ENCODE measurements at places on chromosomes 5 and 9.

GRCh38 chr5:35668319-35668718 lies 50.7 kb downstream of the SPEF2 start:
- no peak overlapping the region for H3K4me3 ChIP-seq
- no peaks in the 10 kb centered on the region for H3K27me3 ChIP-seq
- H3K27ac ChIP-seq: peak overlapping the region; percentile 91
- DNase-seq: no peak

- DNase-seq: no peak
- H3K27ac ChIP-seq: no peak overlapping the region
- H3K4me3 ChIP-seq: no peak overlapping the region
- peaks cover 1% of the 10 kb centered on the region for H3K36me3 ChIP-seq
- no peaks in the 10 kb centered on the region for H3K27me3 ChIP-seq
- H3K4me1 ChIP-seq: peaks cover 32% of the 10 kb centered on the region
Observed at GRCh38 chr9:136089697-136090045, 5.4 kb downstream of the NACC2 start.

GRCh38 chr5:351921-352245 lies 30.4 kb downstream of the AHRR start:
- H3K4me3 ChIP-seq: no peak overlapping the region
- peaks cover 36% of the 10 kb centered on the region for H3K27me3 ChIP-seq
- peaks cover 2% of the 10 kb centered on the region for H3K4me1 ChIP-seq
- DNase-seq: no peak
- H3K36me3 ChIP-seq: peaks cover 2% of the 10 kb centered on the region
- no peak overlapping the region for H3K27ac ChIP-seq

DNA sequence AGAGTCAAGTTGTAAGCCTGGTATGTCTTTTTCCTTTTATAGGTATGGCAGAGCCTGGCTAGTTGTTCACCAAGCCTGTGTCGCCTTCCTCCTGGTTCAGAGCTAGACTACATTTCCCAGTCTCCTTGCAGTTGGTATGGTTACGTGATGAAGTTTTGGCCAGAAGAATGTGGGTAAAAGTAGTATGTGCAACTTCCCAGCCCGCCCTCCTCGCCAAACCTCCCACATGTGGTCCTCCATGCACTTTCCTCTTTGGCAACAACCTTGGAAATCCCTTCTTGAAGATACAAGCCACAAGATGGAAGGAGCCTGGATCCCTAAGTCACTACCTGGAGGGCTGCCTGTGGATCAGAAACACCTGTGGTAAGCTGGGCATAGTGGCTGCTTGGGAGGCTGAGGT lies 36.0 kb upstream of the MSH3 start:
- H3K27me3 ChIP-seq: no peaks in the 10 kb centered on the region
- H3K36me3 ChIP-seq: no peaks in the 10 kb centered on the region
- no peak overlapping the region for H3K4me3 ChIP-seq
- DNase-seq: no peak
- H3K4me1 ChIP-seq: no peaks in the 10 kb centered on the region

DNA sequence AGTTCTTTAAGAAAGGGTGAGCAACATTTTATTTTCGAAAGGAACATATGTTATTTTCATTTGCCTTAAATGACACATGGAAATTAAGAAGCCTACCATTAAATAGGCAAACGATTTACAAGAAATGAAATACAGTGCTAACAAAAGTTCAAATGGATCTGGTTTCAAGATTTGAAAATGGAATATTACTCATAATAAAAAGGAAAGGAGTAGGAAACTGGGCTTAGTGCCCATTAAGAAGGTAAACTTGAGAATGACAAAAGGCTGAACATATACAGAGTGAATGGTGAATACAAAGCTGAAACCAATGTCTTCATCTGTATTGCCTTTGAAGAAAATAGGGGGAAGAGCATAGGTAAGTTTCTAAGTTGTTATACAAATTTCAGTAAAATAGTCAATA lies 974.2 kb upstream of the C9orf72 start:
- no peaks in the 10 kb centered on the region for H3K36me3 ChIP-seq
- H3K4me3 ChIP-seq: no peak overlapping the region
- no peaks in the 10 kb centered on the region for H3K4me1 ChIP-seq
- no peaks in the 10 kb centered on the region for H3K27me3 ChIP-seq

DNA sequence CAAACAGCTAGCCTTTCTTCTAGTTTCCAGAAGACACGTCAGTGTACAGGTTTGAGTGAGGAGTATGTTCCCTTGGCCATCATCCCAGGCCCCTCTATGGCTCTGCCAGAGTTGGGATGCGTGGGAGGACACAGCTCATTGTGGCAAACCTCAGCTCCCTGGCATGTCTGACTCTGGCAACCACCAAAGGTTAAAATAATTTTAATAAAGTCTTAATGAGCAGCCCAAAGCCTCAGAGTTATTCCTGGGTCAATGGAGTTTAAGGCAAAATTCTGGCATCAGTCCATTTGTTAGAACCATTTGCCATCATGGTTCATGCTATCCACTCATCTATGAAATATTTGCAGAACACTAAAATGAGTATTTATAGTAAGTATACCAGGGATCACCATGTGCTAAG lies 79.8 kb upstream of the PAPPA start:
- DNase-seq: no peak
- no peaks in the 10 kb centered on the region for H3K36me3 ChIP-seq
- no peak overlapping the region for H3K4me3 ChIP-seq
- H3K27ac ChIP-seq: no peak overlapping the region
- H3K4me1 ChIP-seq: no peaks in the 10 kb centered on the region
- H3K27me3 ChIP-seq: no peaks in the 10 kb centered on the region

GRCh38 chr5:106875591-106876297 lies 795.0 kb downstream of the EFNA5 start:
- H3K36me3 ChIP-seq: no peaks in the 10 kb centered on the region
- H3K27me3 ChIP-seq: no peaks in the 10 kb centered on the region
- no peak overlapping the region for H3K4me3 ChIP-seq
- DNase-seq: no peak
- H3K4me1 ChIP-seq: no peaks in the 10 kb centered on the region
- H3K27ac ChIP-seq: no peak overlapping the region

GRCh38 chr5:2848619-2849018 lies 97.1 kb upstream of the IRX2 start:
- no peaks in the 10 kb centered on the region for H3K4me1 ChIP-seq
- no peak for DNase-seq
- no peak overlapping the region for H3K4me3 ChIP-seq
- H3K36me3 ChIP-seq: no peaks in the 10 kb centered on the region
- no peak overlapping the region for H3K27ac ChIP-seq

GRCh38 chr9:36897019-36897418 lies 137.0 kb downstream of the PAX5 start:
- no peak for DNase-seq
- peaks cover 2% of the 10 kb centered on the region for H3K36me3 ChIP-seq
- H3K4me3 ChIP-seq: no peak overlapping the region
- H3K27ac ChIP-seq: no peak overlapping the region
- H3K27me3 ChIP-seq: peaks cover 56% of the 10 kb centered on the region

DNA sequence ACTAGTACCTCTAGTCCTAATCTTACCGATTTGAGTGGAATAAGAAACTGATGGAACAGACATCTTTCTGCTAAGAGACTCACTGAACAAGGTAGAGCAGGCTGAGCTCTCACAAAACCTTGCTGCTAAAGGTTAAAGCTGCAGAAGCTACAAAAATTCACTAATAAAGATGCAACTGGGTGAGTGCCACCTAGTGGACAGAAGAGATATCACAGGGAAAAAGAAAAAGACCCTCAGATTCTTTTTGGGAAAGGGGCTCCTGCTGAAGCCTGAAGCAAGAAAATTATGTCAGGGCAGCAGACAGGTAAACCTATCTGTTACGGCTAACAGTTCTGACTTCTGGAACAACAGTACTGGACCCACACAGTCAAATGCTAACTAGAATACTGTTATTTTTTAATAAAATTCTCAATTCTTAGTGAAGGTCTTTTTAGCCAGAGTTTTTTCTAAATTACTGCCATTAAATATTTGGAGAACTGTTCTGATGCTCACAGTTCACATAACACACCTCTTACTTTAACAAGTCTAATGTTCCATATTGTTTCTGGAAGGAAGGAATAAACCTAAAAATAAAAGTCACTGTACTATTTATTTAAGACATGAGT lies 51.2 kb downstream of the DIAPH1 start:
- H3K27me3 ChIP-seq: no peaks in the 10 kb centered on the region
- H3K4me1 ChIP-seq: peaks cover 29% of the 10 kb centered on the region
- no peak overlapping the region for H3K4me3 ChIP-seq
- H3K36me3 ChIP-seq: peaks cover 77% of the 10 kb centered on the region
- peak overlapping the region; percentile 14 for H3K27ac ChIP-seq

- H3K4me3 ChIP-seq: no peak overlapping the region
- no peak overlapping the region for H3K27ac ChIP-seq
- H3K27me3 ChIP-seq: no peaks in the 10 kb centered on the region
- no peak for DNase-seq
- H3K4me1 ChIP-seq: peaks cover 5% of the 10 kb centered on the region
Observed at GRCh38 chr9:34069831-34070230, 21.1 kb upstream of the UBAP2 start.

DNA sequence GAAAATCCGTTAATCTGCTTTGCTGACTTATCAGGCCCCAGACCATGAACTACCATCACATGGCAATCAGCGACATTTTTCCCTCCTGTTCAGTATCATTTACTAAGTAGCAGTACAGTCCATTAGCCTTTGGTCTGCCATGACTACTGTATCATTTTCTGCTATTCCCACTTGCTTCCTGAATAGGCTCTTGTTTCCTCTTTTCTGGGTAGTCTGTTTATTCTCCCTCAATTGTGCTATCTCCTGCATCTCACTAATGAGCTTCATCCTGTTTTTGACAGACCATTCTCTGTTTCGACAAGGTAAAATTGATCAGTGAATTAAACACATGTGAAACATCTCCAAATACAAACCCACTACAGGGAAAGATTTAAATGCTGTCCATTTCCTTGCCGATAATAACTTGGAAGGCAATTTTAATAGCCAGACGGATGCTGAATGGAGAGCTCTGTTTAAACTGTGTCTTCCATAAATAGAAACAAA lies 263.5 kb upstream of the ANKRD55 start:
- H3K27me3 ChIP-seq: peaks cover 31% of the 10 kb centered on the region
- no peaks in the 10 kb centered on the region for H3K4me1 ChIP-seq
- no peak overlapping the region for H3K27ac ChIP-seq
- DNase-seq: no peak
- H3K4me3 ChIP-seq: no peak overlapping the region
- peaks cover 4% of the 10 kb centered on the region for H3K36me3 ChIP-seq

- DNase-seq: no peak
- H3K4me1 ChIP-seq: peaks cover 5% of the 10 kb centered on the region
- peaks cover 9% of the 10 kb centered on the region for H3K36me3 ChIP-seq
- peak overlapping the region; percentile 58 for H3K27ac ChIP-seq
- H3K4me3 ChIP-seq: no peak overlapping the region
Observed at GRCh38 chr5:663436-664342, 29.5 kb downstream of the TPPP start.

DNA sequence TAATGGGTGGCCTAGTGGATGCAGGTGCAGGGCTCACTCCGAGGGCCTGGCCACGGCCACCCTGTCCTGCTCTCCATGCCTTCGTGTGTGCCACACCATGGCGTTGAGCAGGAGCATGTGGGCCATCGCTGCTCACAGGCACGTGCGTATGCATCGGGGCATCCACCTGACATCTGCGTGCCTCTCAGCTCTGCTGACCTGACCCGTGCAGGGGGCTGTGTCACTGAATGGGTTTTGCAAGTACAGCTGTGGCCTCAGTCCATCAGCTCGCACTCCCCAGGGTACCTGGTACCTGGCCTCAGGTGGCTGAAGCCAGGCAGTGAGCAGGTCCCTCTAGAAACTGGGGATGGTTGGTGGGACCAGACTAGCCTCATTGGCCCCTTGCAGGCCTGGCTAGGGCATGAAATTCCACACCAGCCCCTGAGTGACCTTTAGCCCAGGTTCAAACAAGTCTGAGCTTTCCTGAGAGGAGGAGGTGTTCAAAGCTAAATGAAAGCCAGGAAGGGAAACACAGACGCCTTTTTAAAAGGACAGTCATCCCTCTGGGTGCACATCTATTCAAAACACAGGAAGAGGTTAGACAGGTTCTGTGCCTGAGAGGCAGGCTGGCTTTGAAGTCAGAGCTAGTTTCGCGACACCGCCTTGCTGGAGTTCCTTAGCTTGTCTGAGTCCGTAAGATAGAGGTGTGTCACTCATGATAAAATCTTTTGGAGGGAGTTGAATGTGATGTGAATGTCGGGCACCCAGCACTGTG lies 74.0 kb downstream of the MACROH2A1 start:
- no peak overlapping the region for H3K27ac ChIP-seq
- H3K36me3 ChIP-seq: no peaks in the 10 kb centered on the region
- DNase-seq: no peak
- H3K4me3 ChIP-seq: no peak overlapping the region

GRCh38 chr9:7363777-7364477 lies 435.7 kb downstream of the DMAC1 start:
- peaks cover 15% of the 10 kb centered on the region for H3K27me3 ChIP-seq
- no peak overlapping the region for H3K4me3 ChIP-seq
- no peak for DNase-seq
- no peaks in the 10 kb centered on the region for H3K4me1 ChIP-seq

DNA sequence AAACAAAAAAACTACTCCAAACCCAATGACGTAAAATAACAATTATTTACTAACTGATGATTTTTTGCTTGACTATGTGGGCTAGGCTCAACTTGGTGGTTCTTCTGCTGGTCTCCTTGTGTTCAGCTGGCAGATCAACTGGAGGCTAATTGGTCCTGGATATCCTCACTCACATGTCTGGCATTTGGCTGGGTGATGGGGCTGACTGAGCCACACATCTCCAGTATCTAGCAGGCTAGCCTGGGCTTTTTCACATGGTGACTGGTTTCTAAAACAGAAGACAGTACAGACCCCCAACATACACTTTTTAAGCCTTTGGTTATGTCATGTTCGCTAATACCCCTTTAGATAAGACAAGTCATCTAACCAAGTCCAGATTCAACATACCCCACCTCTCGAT lies 104.7 kb upstream of the PRRC1 start:
- DNase-seq: no peak
- H3K36me3 ChIP-seq: no peaks in the 10 kb centered on the region

- no peak for DNase-seq
- H3K4me3 ChIP-seq: no peak overlapping the region
- no peaks in the 10 kb centered on the region for H3K27me3 ChIP-seq
- no peak overlapping the region for H3K27ac ChIP-seq
Observed at GRCh38 chr5:156148301-156148700, 178.7 kb upstream of the SGCD start.

DNA sequence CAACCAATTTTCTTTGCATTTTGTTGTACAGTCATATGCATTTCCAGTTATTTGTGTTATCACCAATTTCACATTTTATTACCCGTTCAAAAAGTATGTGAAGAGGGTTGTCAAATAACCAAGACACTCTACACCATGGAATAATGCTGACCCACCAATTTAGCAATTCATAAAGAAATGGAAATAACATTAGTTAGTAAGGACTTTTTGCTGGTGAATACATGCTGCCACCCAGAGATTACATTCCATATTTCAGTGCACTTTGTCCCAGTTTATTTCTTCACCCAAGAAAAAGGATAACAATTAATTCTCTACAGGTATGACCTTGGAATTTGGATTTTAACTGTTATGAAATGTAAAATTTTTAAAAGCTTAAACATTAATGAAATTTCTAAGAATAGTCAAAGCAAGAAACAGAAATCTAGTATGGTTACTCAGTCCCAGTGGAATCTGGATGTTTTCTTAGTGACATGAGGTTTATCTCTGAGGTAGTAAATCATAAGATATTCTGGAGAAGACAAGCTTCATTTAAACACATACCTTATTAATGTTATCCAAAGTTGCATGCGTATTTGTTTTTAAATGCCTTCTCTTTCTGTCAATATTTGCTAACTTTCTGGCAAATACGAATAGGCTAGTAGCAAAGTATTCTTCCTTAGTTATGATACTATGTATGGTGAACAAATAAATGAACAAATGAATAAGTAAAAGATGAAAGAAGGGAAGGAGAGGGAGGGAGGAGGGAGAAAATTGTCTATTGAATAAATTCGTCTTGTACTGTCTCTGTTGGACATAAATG lies 100.6 kb downstream of the CETN3 start:
- H3K4me1 ChIP-seq: no peaks in the 10 kb centered on the region
- DNase-seq: no peak
- no peaks in the 10 kb centered on the region for H3K27me3 ChIP-seq
- H3K27ac ChIP-seq: no peak overlapping the region

Data from central memory CD8-positive, alpha-beta T cell (primary cell).